ENCODE measurements at places on chromosomes 13 and 19. TPM values are rescaled to one million over a fixed set of nuclear protein-coding genes. Genes with fewer than 3 reads are reported as not detected.

The N4BP2L1 gene
- 7.2 TPM for total RNA-seq

The WDR62 gene
- total RNA-seq, result 1.3 TPM

The LCP1 gene
- total RNA-seq, result 43.4 TPM

The IL12RB1 gene
- total RNA-seq, result 3.1 TPM

The RNF225 gene
- total RNA-seq, result not detected

- DNase-seq, result no peak
Measured at GRCh38 chr13:110415669-110416068, 108.6 kb downstream of the COL4A2 start.

DNA sequence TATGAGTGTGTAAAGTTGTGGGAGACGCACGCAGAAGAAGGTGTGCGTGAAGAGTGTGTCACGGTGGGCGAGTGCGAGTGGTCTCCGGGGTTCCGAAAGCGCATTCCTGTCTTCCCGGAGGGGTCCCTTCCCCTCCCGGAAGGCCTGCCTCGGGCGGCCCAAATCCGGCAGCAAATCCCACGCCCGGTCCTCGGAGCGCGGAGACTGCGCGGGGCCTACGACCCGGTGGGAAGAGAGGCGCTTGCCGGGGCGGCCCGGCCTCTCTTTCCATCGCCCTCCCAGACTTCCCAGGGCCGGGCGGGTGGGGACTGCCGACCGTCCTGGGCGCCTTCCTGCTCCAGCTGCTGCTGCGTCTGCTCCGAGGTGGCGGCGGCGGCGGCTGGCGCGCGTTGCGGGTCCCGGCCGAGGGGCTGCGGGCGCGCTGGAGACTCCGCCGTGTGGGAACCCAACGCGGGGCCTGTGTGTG is 2.1 kb downstream of the ZIC5 start:
- no peak for DNase-seq

DNA sequence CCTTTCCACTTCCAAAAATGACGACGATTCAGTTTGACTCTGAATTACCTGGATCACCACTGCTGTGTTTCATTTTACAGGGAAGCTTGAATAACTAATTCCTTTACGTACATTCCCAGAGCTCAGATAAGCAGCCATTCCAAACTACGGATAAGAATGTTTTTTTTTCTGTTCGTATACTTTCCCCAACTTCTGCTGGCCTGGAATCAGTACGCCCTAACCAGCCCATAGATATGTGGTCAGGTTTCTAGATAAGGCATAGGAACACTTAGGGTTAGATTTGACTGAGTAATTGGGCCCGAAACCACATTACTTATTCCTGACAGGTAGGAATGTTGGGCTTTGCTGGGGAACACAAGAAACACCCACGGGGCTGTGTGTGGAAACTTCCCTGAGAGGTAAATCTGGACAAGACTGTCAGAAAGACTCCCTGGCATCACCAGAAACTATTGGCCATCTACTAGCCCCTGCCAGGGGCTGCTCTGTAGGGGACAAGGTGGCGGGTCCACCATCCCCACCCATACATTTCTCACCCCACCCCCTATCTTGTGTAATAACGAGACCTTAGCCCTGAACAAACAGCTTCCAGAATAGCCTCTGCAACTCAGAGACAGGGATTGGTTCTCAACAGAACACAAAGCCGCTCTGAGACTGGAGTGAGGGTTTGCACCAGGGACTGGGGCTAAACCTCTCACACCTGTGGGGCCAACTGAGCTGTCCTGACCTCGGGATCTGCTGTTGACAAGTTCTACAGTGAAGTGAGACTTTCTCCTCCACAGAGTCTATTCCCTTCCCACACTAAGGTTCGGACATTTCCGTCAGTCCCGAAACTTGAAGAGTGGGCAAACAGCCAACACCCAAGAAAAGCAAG is 15.6 kb downstream of the RHPN2 start:
- no peak for DNase-seq

Measured in mucosa of gallbladder (tissue), 1 donor.